ENCODE measurements at places on chromosomes 6 and 20. TPM values are rescaled to one million over a fixed set of nuclear protein-coding genes. Genes with fewer than 3 reads are reported as not detected.

- no peak for DNase-seq
These were observed 8.9 kb upstream of the ERVFRD-1 start for GRCh38 chr6:11120271-11121005.

DNA sequence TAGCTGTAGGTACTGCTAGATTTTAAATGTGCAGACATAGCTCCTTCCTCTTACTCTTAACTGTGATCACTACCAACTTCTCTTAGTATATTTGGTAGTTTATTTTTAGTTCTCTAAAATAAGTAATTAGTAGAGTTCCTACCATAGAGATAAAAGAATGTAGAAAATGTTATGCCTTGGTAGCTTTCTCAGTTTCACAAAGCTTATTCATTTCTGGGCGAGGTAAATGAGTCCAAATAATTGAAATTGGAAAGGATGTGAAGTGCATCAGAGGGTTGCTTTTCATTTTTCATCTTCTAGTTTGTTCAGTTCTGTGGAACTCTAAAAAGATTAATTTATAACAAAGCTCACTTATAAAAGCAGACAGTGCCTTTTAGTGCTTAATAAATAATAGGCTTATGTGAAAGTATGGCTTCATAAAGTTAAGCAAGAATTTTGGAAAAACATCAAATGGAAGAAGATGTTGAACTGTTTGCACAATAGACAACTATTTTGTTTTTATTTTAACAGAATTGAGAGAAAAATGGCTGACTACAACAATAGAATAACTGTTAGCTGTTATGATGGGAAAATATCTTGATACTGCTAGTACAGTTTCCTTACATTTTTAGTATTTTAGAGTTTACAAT, 303.7 kb downstream of the UTRN start:
- DNase-seq = no peak

DNA sequence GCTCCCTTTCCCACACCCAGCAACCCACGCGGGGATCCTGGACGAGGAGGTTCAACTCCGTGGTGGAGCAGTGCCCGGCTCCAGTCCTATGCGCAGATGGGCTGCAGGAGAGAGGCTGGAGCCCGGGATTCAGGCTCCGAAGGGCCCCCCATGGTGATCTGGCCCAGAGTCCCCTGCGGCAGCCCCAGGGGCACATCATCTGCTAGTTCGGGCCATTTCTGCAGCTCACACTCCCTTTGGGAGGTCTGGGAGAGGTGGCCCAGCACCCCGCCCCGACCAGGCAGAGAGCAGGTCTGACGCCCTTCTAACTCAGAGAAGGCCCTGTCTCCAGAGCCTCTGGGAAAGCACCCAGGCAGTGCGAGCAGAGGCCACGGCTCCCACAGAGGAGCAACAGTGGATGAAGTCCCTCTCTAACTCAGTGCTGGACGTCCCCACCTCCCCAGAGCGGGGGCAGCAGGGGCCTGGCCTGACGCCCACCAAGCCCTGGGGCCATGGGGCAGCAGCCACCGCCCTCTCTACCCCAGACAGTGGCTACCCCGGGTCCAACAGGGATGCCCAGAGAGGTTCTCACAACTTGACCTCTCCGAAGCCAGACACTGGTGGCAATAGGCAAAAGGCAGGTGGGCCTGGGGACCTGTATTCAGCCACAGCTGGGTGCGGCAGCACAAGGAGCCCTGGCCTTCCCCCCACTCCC, 3.3 kb downstream of the KCNQ2 start:
- no peak for DNase-seq

GRCh38 chr6:10964684-10965083, 77.8 kb downstream of the SYCP2L start:
- DNase-seq = no peak

GRCh38 chr6:10521104-10521808, at the start of gene GCNT2:
Gene GCNT2, plus strand, starts transcription at chr6:10521351. Its CDS starts 7,561 bp downstream, at chr6:10528912.
- peak; percentile 65 for DNase-seq

DNA sequence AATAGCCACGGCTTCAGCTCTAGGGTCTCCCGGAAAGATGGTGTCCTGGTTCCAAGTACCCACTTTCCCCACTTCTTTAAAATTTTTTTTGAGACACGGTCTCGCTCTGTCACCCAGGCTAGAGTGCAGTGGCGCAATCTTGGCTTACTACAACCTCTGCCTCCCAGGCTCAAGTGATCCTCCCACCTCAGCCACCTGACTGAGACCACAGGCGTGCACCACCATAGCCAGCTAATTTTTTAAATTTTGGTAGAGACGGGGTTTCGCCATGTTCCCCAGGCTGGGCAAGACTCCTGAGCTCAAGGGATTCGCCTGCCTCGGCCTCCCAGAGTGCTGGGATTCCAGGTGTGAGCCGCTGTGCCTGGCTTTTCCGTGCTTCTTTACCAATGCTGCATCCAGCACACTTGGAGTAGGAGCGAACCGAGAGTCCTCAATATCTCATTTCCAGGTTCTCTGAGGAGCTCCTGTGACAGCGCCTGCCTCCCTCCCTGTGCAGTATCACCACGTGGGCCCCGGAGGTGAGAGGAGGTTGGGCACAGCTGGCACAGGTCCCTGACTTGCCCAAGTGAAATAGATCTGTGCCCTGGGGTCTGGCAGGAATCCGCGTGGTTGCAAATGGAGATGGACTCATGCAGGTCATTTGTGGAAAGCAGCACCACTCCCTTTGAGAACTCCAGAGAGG, 37.3 kb downstream of the EZR start:
- DNase-seq = no peak

- no peak for DNase-seq
These were observed 183.7 kb downstream of the UNC5CL start for GRCh38 chr6:40855168-40855880.

DNA sequence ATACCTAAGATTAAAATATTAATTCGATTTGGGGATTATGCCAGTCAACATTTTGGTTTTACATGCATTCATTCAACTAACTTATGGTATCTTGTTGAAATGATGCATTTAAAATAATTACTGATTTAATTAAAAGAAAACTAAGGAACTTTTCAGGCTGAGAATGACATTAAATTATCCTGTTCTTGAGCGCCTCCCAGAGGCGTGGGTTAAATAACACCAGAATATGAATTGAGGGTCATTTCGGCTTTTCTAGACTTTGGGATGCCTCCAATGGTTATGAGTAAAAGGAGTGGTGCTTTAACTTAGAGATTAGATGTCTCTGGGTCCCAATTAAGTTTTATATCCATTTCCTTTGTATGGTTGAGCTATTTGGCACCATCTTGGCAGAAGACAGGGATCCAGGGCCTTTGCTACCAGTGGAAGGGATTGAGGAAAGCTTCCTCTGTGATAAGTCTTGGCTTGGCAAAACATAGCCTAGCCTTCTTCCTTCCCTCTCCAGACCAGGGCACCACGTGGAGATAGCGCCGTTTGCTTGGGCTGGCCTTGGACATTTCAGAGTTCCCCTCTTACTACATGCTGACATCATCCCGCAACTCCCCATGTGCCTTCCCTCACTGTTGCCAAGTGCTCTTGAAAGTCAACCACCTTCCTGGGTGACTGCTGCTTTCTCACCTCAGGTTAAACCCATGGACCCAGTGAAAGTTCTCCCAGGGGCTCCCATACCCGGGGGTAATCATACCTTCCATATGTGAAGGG, 28.7 kb downstream of the GNAS start:
- DNase-seq = no peak

DNA sequence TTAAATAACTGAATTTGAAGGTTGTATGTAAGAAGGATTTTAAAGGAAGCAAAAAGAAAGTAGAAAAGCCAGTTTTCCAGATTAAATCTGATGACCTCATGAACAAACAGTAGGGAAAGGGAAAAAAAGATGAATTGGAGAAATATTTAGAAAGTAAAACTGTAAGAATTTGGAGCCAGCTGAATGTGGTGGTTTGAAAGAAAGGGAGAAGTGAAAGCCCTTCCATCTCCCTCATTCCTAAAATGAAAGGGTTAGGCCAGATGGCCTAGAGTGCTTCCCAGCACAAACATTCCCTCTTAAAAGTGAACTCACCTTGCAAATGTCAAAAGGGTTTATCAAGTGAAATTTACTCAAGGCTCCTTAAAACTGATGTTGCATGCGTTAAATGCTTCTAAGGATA, 139.3 kb upstream of the COL21A1 start:
- DNase-seq = no peak

DNA sequence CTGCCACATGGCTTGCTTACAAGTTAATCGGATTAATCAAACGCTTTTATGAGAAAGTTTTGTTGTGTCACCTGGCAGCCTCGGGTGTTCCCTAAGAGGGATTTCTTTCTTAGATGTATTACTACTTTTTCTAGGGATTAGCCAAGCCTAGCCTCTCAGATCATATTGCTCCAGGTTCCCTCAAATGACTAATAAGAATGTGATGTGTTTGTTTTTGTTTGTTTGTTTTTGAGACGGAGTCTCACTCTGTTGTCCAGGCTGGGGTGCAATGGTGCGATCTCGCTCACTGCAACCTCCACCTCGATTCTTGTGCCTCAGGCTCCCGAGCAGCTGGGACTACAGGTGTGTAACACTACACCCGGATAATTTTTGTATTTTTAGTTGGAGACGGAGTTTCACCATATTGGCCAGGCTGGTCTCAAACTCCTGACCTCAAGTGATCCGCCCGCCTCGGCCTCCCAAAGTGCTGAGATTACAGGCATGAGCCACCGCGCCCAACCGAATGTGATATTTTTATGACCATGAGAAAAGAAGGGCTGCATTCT, 977 bp downstream of the HMGN4 start:
- DNase-seq = no peak

DNA sequence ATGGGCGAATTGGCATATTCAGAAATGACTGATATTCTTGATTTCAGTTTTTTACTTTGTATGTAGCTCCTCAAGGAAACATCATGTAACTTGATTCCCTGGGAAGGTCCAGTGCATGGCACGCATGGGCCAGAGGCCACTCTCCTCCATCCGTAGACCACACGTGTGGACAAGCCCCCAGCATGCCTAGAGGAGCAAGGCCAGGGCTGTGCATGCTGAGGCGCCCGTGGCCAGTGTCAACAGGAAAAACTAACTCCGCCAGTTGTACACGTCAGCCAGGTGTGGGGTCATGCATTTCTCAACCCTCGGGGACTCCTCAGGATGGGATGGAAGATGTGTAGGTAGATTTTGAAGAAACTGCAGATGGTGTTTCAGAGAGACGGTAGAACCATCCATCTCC, 37.8 kb upstream of the CD93 start:
- DNase-seq = no peak

Gene OPRL1
- total RNA-seq = 4.4 TPM

Gene SAMD10
- 5.7 TPM for total RNA-seq

Gene ANGPT4
- 0.11 TPM for total RNA-seq

Gene ARFGEF3
- total RNA-seq = 11.0 TPM

Gene PGC
- total RNA-seq = not detected

Gene GPR63
- 6.2 TPM for total RNA-seq

Gene PTCHD4
- total RNA-seq = 0.17 TPM

Gene DEFB127
- total RNA-seq = not detected

Gene SCRT2
- 0.03 TPM for total RNA-seq
